ENCODE measurements at places on chromosomes 3 and 15.

DNA sequence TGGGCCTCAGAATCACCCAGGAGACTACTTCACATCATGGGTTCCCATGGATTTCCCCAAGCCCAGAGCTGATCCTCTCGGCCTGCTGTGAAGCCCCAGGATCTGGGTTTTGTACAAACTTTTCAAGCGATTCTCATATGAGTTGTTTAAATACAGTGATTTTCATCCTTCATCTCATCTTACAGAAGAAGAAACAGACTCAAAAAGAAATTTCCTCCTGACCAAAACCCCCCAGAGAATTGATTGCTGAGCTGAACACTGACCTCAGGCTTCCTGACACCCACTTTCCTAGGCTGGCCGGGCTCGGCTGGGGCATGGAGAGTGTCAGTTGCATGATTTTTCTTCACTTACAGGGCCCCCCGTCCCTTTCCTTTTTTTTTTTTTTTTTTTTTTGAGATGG is 60.3 kb downstream of the BDH1 start:
- no peak for DNase-seq

DNA sequence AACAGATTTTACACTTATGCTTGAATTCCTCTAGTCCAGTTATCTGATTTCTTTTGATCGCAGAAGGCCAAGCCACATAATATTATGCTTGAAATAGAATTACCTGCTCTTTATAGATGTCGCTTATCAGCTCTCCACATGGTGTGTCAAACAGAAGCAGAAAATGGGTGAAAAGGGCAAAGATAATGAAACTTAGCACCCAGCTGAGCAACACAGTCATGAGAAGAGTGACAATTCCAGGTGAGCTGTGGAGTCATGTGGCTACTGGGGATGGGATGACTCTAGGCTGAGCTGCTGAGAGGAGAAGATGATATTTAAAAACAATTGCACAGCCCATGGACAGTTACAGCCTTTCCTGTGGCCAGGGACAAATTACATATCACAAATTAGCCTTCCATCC is 398.7 kb upstream of the PDZRN3 start:
- no peak for DNase-seq

- no peak for DNase-seq
Observed at GRCh38 chr15:58551084-58551763, 119.4 kb downstream of the LIPC start.

DNA sequence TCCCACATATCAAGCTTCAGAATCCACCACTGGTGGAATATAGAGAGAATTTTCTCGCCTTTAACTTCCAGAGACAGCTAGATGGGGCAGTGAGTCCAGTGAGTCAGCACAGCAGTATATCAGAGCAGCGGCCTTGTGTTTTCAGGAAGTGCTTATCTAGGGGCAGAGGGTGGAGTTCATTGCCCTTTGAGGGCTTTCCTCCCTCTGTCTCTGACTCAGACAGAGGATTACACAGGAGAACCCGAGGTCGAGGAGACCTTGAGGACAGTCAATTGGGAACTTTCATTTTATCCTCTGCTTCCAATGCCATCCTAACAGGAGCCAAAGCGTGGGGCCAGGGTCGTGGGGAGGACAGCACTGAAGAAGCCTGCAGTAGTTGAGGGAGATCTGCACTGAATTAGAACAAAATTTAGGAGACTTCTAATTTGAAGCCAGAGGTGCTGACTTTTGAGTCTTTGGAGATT is 109.6 kb upstream of the UMPS start:
- peak; percentile 1 for DNase-seq

GRCh38 chr3:139530717-139531116 is 8.8 kb downstream of the RBP1 start:
- DNase-seq = no peak

DNA sequence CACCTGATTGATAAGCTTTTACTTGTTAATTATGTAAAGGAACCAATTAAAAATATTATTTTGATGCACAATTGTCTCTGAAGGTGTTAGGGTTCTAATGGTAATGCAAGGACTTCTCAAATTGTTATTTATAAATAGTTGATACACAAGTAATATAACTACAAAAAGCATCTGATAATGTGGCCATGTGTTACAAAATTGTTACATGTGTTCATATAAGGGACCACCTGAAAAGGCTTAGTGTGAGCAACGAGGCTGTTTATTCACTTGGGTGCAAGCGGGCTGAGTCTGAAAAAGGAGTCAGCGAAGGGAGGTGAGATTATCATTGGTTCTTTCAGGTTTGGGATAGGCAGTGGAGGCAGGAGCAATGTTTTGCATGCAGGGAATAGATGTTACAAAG is 421.9 kb upstream of the CADM2 start:
- DNase-seq = no peak

- no peak for DNase-seq
Observed at GRCh38 chr15:56211960-56212550, 31.6 kb downstream of the RFX7 start.

DNA sequence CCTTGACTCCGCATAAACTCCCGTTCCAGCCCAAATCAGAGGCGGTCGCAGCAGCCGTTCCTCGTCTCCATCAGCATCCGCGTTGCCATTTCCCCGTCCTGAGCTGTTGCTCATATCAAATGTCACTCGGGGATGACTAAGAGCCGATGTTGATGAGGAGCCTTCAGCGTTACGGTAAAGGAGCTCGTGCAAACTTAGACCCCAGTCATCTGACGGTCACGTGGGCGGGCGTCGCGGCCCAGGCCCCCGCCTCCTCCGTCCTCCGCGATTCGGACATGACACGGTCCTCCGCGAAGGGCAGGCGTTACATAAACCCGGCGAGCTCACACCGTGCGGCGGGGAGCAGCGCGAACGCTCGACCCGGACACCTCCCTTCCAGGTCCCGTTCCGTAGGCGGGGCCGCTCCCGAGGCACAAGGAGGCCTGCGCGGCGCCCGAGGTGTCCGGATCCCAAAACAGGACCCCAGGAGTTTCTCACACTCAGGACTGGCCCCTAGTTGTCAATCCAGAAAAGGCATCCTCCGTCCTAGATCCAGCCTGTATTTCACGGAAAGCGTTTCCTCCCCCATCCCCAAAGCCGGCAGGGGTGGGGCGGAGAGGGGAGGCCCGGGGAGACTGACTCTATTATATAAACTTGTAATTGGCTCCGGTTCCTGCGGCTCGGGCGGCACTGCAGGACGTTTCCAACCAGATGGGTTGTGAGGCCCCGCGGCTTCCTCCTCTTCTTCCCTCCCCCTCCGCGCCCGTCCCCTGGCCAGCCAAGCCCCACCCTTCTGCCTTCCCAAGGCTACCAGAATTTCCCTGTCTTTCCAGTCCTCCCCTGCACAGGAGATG is 100.0 kb upstream of the IGF1R start:
- DNase-seq = no peak

GRCh38 chr3:122560680-122561079 is 3.4 kb downstream of the PARP9 start:
- DNase-seq = peak; percentile 22

DNA sequence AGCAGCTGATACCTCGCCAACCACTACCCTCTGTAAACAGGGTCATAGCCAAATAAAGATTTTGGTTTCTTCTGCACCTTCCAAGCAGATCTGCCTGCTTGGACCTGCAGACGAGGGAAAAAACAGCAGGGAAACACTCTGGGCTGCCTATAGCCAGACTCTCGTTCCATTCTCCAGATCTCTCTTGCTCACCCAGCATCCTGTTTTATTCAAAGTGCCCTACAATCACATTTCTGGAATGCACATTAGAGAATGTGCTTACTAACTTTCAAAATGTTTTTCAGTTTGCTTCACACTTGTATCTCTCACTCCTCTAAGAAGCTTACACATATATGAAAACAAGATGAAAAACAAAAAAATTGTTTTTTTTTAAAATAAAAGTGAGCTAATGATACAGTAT is 71.4 kb downstream of the MLH1 start:
- no peak for DNase-seq

GRCh38 chr15:49495993-49496753 is 73.1 kb downstream of the FGF7 start:
- DNase-seq = no peak

DNA sequence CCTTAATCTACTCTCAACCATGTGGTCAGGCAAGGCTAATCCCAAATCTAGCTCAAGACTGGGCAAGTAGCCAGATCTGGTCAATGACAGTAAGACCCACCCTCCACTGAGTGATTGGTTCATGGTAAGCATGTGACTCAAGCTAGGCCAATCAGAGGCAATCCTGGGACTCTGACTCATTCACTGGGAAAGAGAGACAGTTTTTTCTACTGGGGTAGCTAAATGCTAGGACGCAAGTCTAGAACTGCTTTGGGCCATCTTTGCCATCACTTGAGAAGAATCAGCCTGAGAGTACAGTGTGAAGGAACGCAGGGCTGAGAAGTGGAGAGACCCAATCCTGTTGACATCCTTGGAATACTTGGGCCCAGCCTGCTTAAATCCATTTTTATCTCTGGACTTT is 9.4 kb upstream of the RAD18 start:
- DNase-seq = no peak

DNA sequence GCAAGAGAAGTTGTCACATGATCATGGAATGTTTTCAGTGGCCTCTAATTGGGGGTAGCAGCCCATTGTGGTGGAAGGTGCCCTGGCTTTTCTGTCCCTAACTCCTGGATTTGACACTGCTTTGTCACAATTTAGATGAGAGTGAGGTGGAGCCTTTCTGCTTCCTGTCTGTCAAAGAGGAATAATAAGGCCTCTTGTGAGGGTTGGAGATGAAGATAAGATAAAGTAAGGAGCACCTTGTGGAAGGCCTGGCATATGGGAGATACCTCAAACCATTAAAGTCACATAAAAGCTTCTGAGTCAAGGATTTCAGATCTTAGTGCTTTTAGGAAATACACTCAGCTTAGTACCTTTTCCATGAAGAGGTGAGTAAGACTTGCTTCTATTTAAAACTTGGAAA is 172.6 kb upstream of the FAM3D start:
- DNase-seq = no peak

DNA sequence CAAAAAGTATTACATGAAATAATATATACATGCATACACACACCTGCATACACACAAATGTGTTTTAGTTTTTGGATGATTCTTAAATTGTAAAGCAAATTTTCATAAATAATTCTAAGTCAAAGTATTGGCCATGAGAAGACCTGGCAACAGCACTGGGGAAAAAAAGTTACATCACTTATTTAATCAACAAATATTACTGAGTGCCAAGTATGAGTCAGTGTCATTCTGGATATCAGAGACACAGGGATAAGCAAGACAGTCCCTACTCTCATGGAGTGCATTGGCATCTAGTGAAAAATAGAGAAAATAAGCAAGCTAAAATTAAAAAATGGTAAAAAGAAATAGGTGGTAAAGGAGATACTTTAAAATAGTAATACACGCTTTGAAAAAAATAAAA is 29.4 kb upstream of the GUCA1C start:
- DNase-seq = no peak

- DNase-seq = no peak
Observed at GRCh38 chr15:71586463-71586862, 223.9 kb upstream of the NR2E3 start.

DNA sequence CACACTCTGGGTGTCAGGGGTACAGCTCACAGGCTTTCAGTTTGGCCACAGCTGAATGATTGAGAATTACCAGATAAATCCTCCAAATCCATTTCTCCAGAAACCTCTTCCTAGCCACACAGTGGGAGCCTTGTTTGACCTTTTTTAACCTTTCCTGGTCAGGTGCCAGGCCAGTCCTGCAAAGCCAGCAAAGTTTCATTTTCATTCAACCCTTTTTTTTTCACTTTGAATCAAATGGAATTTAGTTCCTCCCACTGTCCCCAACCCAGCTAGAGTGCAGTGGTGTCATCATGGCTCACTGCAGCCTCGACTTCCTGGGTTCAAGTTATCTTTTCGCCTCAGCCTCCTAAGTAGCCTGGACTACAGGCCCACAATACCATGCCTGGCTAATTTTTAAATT is 67.8 kb downstream of the NSUN3 start:
- no peak for DNase-seq

DNA sequence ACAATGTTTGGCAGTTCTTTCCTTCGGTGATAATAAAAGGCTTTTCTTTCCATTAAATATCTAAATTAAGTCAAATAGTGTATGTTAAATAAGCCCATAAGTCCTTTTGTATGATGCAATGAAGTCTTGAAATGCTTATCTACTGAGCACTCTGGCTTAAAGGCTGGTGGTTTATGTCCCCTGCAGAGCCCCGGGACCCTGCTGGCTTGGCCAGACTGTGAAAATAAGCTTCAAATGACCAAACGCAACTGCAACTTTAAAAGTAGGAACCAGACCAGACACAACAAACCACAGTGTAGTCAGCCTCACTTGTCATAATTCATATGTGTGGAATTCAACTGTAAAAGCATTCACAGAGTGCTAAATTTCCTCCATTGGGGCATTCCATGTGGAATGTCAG is 72.5 kb downstream of the FOXP1 start:
- no peak for DNase-seq

GRCh38 chr15:68081869-68082505 is 27.9 kb downstream of the PIAS1 start:
- DNase-seq = no peak

DNA sequence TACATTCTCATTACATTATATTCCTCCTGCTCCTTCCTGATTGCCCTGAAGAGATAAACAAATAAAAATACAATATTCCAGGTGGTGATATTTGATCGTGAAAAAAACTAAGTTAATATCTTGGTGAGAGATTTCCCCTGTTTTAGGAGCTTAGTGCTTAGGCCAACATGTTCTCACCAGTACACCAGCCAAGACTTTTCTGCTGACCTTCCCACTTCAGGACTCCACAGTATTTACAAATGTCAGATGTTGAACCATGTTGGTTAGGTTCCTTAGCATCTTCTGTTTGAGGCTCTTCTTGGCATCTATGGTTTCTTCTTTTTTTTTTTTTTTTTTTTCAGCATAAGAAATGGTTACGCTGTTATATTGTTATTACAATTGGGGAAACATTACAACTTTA is 247.0 kb downstream of the IL5RA start:
- no peak for DNase-seq

DNA sequence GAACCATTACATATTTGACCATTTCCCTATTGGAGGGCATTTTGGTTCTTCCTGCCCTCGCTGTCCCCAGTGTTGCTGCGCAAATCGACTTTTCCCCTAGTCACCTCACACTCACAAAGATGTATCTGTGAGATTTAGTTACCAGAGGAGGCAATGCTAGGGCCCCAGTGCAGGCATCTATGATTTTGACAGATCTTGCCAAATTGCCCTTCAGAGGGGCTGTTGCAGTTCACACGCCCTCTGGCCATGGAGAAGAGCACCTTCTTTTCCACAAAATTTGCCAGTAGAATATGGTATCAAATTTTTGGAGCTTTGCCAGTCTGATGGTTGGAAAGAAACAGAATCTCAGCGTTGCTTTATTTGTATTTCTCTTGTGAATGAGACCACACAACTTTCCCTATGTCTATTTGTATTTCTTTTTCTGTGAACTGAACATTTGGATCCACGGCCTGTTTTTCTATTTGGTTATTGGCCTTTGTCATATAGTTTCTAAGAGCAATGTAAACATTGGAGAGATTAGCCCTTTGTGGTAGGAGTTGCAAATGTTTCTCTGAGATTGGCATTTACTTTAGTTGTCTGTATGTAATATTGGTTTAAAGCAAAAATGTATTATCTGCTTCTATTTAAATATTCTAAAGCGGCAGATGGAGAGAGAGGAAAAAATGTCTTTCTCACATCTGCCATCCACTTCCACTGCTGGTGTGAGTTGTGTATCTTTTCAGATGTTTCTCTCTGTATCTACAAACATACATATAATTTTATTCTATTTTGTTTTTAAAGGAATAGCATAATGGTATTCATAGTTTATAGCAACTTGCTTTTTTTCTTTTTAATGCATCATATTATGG is 66.1 kb downstream of the DNASE1L3 start:
- DNase-seq = no peak

Measured in pulmonary artery endothelial cell (primary cell).